ENCODE measurements at places on chromosomes 3 and 15. TPM values are rescaled to one million over a fixed set of nuclear protein-coding genes. Genes with fewer than 3 reads are reported as not detected.

Gene ACP3
- total RNA-seq = 0.52 TPM

Gene FEM1B
- total RNA-seq = 42.8 TPM

Gene ADAMTS17
- 5.7 TPM for total RNA-seq

Gene ADGRG7
- total RNA-seq = not detected

Gene PDCD6IP
- 51.7 TPM for total RNA-seq

Gene SPATA12
- total RNA-seq = not detected

Gene ZNF501
- total RNA-seq = 5.2 TPM
